ENCODE measurements at places on chromosomes 7 and 10.

DNA sequence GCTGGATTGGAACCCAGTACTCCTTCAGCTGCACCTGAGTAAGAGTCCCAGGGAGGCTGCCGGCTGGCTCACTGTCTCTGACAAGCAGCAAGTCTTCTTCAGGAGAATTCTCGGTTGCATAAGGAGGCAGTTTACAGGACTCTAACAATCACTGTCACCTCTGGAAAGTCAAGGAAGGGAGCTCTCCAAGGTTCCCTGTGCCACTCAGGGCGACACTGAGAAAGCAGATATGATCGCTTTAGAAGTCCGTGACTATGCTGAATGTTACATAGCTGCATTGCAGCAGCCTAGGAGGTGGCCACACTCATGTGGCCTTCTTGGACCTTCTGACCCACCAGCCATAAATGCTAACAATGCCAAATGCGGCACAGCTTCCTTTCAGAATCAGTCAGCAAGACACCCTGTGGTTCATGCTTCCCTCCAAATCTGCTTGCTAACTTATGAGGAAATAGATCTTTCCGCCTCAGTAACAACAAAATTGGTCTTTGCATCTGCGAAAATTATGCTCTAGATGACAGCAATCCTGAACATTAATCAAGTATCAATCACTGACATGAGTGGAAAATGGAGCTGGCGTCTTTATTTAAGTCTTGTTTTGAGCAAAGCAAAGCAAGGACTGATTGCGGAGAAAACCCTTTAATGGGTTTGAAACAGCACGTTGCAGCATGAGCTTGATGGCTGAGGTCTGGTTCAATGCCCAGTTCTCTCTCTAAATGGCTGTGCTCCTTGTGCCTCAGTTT, 132.9 kb downstream of the ATXN7L1 start:
- no peak for DNase-seq

DNA sequence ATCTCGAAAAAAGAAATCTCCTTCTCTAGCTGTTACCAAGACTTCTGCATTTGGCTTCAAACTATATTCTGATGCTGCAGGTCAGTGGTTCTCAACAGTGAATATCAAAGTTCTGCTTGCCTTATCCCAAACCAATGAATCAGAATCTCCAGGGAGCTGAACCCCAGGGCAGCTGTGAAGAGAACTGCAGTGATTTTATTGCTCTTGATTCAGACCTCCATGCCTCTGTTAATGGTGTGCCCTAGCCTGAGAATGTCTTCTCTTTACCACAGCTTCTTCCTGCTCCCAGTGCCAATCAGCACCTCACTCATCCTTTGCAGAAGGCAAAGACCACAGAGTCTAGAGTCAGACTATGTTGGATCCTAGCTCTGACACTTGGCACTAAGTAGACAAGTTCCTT, 46.2 kb upstream of the MRLN start:
- DNase-seq, result no peak

DNA sequence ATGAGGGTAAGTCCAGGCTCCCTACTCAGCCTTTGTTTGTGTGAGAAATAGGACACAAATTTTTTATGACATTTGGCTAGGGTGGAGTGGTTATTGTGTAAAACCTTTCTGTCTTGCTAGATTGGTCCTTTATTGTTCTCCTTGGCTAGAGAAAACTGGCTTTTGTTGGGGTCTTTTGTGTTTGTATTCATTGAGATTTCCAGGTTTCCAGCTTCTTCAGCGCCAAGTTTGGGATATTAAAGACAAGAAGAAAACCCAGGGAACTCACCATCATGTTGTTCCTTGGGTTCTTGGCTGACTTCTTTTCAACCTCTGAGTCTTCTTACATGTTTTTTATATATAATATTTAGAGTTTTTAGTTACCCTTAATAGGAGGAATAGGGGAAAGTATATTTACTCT, 310.0 kb downstream of the HPSE2 start:
- no peak for DNase-seq

DNA sequence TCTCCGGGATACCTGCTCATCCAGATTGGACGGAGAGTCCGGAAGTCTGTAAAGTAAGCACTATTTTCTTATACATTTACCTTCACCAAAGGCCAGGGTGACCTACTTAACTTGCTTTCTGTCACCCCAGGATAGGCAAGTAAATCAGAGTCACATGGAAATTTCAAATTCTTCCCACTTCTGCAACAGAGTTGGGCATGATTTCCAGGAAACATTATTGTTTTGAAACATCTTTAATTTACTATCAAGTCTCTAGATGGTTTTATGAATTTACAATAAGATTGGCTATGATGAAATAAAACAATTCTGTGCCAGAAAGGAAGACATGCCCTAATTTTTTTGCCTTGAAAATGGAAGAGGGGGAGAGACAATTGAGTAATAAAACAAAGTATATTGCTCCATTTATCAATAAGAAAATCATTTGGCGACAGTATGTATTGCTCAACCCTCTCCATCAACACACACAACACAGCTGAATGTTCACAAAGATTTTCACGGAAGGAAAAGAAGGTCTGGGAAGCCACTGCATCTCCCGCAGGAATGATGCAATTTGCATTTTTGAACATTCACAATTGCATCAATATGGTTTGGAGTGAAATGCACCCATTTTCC, 702.8 kb downstream of the PARD3 start:
- no peak for DNase-seq

DNA sequence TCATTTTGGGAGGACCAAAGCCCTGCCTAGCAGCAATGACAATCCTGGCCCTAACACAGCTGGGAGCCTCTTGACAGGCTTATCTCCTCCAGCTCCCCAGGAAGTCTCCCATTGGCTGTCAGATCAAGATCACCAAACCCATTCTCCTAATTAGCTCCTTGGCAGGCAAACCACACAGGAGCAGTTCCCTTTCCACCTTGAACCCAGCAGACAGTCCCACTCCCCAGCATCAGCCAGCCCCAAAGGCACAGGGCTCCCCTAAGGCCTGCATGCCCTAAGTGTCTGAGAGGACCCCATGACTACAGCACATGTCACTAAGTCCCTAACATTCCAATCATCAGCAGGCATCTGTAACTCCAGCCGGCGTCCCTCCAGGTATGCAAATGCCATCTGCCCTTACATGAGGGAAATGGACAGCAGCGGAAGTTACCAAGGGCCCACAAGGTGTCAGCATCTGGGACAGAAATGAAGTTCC, 348.5 kb downstream of the KCNMA1 start:
- DNase-seq, result no peak

- DNase-seq, result no peak
These were observed 18.6 kb upstream of the SMO start for GRCh38 chr7:129169686-129170440.

DNA sequence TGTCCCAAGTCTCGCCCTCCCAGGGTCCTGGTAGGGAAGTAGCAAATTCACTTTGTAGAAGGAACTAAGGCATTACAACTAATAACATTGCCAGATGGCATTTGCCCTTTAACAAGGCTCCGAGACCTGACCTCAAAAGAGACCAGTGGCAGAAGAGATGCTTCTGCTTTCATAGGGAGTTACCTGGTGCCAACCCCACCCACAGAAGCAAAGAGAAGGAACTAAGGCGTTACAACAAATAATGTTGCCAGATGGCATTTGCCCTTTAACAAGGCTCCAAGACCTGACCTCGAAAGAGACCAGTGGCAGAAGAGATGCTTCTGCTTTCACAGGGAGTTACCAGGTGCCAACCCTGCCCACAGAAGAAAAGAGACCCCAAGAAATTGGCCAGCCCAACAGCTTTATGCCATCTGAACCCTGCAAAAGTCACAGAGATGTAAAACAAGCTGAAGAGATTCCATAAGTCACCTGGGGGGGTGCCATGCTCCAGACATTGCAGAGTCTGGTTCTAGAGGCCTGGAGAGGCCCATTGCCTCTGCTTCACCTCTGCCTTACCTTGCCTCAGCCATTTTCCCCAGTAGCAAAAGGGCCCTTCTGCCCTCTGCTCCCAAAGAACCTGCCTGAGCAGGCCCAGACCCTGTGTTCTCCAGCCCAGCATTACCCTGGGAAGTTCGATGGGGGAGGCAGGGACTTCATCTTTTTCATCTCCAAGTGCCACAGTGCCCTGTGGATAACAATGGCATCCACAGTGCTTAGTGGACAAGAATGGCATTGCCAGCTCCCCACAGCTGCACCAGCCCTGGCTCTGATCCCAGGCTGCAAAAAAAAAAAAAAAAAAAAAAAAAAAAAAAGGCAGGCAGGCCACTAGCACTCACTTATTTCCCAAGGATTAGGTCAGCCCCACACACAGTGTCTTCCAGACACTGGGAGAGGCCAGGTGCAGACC, 179.5 kb upstream of the PLXNA4 start:
- DNase-seq, result no peak

- DNase-seq, result no peak
These were observed 90.3 kb downstream of the CCNY start for GRCh38 chr10:35426657-35427056.

DNA sequence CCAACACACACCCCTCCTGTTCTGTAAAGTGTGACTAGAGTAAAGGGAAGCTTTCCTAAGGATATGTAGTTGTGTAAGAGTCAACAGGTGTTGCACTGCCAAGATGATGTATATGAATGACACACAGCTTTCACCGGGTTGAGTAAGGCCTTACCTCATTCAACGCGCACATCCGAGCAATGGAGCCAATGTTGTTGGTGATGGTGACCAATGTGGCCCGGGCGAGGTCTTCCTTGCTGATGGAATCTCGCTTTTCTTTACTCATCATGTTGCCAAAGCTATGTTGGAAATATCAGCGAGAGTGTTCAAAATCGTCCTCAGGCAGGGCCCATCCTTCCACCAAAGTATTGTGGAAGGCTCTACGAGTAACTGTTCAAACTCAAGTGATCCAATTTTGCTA, 52.0 kb downstream of the PANK1 start:
- DNase-seq, result no peak

GRCh38 chr10:12971001-12971788, 30.3 kb downstream of the CCDC3 start:
- DNase-seq, result peak; percentile 79

- DNase-seq, result no peak
These were observed 2.6 kb upstream of the ZPBP start for GRCh38 chr7:50095634-50096033.

DNA sequence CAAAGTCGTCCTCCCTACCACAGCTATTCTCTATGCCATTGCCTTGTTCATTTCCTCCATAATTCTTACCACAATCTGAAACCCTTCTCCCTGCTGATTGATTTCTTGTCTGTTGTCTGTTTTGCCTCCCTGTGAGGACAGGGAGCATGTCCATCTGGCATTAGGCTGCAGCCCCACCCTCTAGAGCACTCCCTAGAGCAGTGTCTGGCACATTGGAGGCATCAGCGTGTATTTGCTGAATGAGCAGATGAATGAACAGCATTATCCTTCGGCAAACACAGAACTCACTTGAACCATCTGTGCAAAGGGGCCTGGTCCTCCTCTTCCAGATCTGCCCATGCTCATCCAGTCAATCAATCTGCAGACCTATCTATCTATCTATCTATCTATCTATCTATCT, 5.1 kb upstream of the DMBT1 start:
- no peak for DNase-seq

DNA sequence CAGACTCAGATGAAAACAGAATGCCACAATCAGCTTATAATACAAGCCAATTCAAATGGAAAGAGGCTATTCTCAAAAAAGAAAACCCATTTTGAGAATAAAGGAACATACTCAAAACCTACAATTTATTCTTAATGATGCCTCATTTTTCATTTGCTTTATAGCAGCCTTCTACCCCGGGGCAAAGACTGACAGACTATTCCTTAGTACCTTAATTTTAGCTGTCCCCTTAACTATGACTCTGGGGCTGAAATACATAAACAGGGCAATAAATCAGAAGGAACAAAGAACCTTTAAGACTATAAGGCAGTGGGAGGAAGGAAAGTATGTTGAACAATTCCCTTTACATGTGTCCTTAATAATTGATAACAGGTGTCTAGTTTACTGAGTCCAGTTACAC, 76.8 kb downstream of the TMEM106B start:
- DNase-seq, result no peak

- DNase-seq, result no peak
These were observed 42.7 kb upstream of the CACNB2 start for GRCh38 chr10:18097524-18097923.

GRCh38 chr10:114506871-114507385, 102.6 kb upstream of the AFAP1L2 start:
- no peak for DNase-seq

DNA sequence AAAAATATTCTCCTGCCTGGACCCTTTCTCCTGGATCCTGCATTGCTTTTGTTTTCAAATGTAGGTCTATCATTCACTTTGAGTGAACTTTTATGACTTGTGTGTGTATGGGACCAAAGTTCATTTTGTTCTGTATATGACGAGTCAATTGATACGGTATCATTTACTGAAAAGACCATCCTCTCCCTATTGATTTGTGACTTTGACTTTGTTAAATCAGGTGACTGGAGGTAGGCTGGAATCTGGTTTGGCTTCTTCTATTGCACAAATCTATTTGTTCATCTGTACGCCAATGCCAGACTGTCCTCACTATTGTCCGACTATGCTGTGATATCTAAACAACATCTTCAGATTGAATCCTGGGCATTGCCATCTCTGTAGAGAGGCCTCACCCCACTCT, 5.3 kb upstream of the ARMS2 start:
- DNase-seq, result no peak

DNA sequence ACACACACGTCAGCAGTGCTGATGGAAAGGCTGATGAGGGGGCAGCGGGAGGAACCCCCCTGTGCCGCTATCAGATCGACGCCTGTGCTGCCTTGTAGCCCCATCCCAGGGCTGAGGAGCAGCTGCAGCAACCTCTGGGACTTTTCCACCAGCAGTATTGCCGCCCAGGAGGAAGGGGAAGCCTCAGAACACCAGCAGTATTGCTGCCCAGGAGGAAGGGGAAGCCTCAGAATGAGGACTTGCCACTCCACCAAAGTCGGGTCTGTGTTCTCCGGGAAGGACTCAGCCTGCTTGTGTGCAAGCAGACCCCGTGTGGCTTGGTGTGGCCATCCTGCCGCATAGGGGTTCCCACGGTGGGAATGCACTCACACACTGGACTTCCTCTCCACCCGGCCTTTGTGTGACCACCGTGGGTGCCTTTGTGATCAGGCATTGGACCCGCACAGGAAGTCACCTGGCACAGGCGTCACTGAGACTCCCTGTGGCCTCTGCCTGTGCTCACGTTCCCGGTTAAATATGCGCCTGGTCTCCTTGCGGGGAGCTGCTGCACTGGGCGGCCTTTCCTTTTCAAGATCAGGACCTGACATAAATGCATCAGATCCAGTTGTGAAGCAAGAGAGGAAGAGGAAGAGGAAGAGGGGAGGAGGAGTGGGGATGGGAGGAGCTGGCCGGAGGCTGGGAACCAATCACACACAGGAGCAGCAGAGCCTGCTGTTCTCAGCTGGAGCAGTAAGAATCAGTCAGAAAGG, 248.5 kb downstream of the DNAJB6 start:
- no peak for DNase-seq

- no peak for DNase-seq
These were observed 26.0 kb downstream of the FAM241B start for GRCh38 chr10:69655868-69656555.
